Germinal center (tissue), 1 donor: ENCODE measurements at places on chromosomes 4 and X.

- no peak for DNase-seq
These were observed 111.1 kb upstream of the JADE1 start for GRCh38 chr4:128698386-128698785.

DNA sequence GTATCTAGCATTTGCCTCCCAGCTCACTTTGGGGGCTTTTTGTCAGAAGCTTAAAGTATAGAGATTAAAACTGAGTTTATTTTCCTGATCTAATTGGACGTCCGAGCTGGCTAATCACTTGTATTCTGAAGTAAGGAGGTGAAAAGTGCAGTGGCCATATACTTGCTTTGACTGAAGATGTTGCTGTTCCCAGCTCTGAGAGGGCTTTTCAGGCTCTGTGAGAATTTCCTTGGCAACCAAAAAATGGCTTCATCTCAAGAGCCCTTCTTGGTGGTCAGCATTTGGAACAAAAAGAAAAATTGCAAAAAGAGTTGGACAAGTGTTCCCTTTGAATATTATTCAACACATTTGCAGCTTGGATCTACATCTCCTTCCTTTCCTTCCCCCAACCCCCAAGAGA, 67.0 kb downstream of the SLC4A4 start:
- no peak for DNase-seq

GRCh38 chr4:34850421-34850820, 1393.9 kb downstream of the ARAP2 start:
- DNase-seq, result no peak

- DNase-seq, result no peak
These were observed 231.1 kb downstream of the STPG2 start for GRCh38 chr4:97912156-97912555.

DNA sequence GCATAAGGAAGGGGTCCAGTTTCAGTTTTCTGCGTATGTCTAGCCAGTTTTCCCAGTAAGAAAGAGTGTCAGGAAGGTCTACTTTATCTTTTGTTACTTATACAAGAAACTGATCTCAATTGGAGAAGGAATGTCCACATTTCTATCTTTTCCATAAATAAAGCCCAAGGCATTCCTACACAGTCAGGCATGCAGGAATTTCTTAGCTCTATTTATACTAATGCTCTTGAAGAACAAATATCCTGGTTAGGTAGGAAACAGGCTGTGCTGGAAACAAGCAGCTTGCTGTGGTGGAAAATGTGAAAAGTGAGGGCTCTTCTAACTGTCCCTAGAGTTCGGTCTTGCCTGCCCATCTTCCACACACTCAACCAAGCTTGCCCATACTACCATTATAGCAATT, 37.9 kb upstream of the PITX2 start:
- no peak for DNase-seq

GRCh38 chr4:44725726-44726037, 674 bp downstream of the GNPDA2 start:
- DNase-seq, result no peak

GRCh38 chr4:41305476-41305875, 48.7 kb downstream of the UCHL1 start:
- DNase-seq, result no peak

GRCh38 chr4:181478656-181479055, 764.5 kb upstream of the TENM3 start:
- DNase-seq, result no peak
